K562 (cell line): ENCODE measurements at places on chromosomes 16 and 17.

DNA sequence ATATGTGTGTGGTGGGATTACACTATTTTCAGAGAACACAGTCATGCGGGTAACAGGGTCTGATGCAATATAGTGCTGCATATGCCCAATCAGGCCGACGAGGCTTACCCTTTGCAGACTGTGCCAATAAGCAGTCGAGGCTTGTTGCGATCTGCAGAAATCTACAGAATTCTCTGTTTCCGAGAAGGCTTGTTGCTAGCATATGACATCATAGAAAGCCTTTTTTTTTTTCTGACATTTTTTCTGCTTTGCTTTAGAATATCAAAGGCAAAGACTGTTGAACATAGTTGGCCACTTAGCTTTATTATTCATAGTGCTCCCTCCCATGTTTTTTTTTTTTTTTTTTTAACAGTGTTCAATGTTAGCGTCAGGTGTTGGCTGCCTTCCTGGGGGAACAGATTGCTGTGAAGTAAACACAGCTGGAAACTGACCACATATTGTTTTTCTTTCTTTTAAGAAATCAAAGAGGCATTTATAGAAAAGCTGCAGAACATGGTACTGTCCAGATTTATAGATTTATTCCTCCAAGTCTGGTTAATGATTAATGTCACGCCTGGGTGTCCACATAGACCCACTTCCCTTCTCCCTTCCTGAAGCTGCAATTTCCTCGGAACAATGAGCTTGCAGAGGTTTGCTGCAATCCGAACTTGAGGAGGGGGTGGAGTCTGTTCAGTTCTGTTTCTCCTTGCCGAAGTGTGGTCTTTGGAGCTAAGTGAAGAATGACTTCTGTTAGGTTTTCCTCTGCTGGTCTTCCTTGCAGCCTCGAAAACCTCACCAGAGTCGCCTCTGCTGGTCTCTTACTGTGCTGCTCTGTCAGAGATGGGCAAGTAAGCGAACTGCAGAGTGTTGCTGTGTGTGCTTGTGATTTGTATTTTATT, 87.3 kb downstream of the MAP2K6 start:
- no peak overlapping the region for H3K4me3 ChIP-seq
- no peaks in the 10 kb centered on the region for H3K36me3 ChIP-seq
- H3K4me1 ChIP-seq: no peaks in the 10 kb centered on the region
- no peaks in the 10 kb centered on the region; the same call in 1 of the 2 replicates for H3K27me3 ChIP-seq
- DNase-seq: no peak

- no peak overlapping the region for H3K27ac ChIP-seq
- H3K4me1 ChIP-seq: no peaks in the 10 kb centered on the region
- peaks cover 60% of the 10 kb centered on the region for H3K27me3 ChIP-seq
- no peaks in the 10 kb centered on the region for H3K36me3 ChIP-seq
- no peak overlapping the region for H3K4me3 ChIP-seq
Measured at GRCh38 chr16:49275050-49275730, 6.4 kb downstream of the CBLN1 start.

- no peaks in the 10 kb centered on the region for H3K27me3 ChIP-seq
- H3K4me1 ChIP-seq: peaks cover 4% of the 10 kb centered on the region; the same call in 1 of the 2 replicates
- H3K36me3 ChIP-seq: peaks cover 8% of the 10 kb centered on the region; the same call in 2 of the 3 replicates
- no peak for DNase-seq
Measured at GRCh38 chr16:69618721-69619120, 53.0 kb downstream of the NFAT5 start.

DNA sequence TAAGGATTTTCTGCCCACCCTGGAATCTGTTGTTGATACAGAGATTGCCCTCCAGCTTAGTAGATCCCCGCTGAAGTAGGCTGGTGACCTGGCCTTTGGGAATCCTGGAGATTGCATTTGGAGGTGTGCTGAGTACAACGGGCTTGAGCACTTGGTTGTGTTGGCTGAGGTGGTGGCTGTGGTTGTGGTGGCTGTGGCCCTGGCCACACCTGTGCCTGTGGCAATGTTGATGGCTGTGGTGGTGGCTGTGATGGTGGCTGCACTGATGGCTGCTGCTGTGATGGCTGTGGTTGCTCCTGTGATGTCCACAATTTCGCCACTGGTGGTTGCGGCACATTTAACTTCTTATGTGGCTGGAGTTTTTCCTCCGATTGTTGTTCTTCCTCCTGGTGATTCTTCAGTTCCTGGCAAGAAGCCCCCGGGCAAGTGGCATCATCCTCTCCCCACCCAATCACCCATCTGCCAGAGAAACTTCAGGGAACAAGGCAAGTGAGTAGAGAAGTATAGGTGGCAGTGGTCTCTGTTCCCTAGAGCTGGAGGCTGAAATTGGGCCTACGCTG, 4.2 kb downstream of the CCDC200 start:
- no peaks in the 10 kb centered on the region for H3K4me1 ChIP-seq
- no peak overlapping the region for H3K4me3 ChIP-seq
- no peaks in the 10 kb centered on the region for H3K36me3 ChIP-seq
- 0 out of 2 replicates have a peak, but pooled peaks cover 6% of the 10 kb centered on the region for H3K27me3 ChIP-seq
- DNase-seq: no peak
- no peak overlapping the region for H3K27ac ChIP-seq

DNA sequence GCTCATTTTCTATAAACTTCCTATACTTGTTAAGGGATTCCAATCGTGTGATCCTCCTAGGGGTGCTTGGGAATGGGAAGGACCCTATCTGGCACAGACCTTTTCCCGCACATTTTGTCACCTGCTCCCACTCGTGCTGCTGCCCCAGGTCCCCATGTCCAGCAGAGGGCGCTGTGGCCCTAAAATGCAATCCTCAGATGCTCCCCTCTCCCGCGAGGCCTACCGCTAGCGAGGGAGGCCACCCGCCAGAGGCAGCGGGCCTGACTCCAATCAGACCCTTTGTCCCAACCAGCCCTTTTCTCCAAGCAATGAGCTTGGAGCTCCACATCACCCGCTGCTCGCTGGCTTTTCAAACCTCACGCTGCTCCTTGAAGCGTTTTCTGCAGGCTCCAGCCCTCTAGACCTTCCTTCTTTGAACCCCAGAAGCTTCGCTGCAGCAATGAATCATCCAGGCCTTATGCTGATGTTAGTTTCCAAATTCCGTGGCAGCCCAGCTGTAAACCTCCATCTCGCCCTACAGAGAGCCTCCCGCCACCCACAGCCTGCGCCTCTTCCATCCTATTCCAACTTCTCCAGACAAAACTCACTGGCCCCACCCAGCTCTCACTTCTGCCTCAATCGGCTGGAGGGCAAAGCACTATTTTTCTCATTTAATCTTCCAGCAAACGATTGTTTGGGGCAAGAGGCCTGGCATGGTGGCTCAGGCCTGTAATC, 23.6 kb upstream of the FZD2 start:
- H3K4me3 ChIP-seq: no peak overlapping the region
- H3K36me3 ChIP-seq: no peaks in the 10 kb centered on the region
- no peaks in the 10 kb centered on the region; the same call in 2 of the 3 replicates for H3K27me3 ChIP-seq
- H3K4me1 ChIP-seq: peaks cover 11% of the 10 kb centered on the region; the same call in 1 of the 2 replicates
- peak; percentile 92 for DNase-seq

GRCh38 chr16:88316941-88317612, 65.7 kb upstream of the ZNF469 start:
- H3K36me3 ChIP-seq: no peaks in the 10 kb centered on the region
- H3K27ac ChIP-seq: no peak overlapping the region
- H3K4me3 ChIP-seq: no peak overlapping the region
- DNase-seq: no peak
- peaks cover 53% of the 10 kb centered on the region for H3K4me1 ChIP-seq
- no peaks in the 10 kb centered on the region for H3K27me3 ChIP-seq

DNA sequence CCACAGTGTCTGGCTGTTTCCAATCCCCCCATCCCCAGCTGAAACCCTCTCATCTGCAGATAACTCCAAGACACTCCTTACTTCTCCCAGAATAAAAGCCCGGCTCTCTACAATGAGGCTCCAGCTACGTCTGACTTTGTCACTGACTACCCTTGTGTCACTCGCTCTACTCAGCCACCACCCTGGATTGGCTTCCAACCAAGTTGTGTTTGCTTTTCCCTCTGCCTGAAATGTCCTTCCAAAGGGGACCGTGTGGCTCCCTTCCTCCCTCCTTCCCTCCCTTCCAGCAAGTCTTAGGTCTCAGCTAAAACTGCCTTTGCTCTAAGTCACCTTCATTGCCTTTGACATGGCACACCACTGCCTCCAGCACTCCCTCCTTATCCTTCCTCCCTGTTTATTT, 42.8 kb downstream of the CDH1 start:
- H3K27ac ChIP-seq: no peak overlapping the region
- H3K4me3 ChIP-seq: no peak overlapping the region
- no peaks in the 10 kb centered on the region for H3K27me3 ChIP-seq
- DNase-seq: no peak

- no peaks in the 10 kb centered on the region for H3K27me3 ChIP-seq
- H3K4me1 ChIP-seq: no peaks in the 10 kb centered on the region
- no peak overlapping the region for H3K4me3 ChIP-seq
- no peak for DNase-seq
Measured at GRCh38 chr16:72807245-72807644, 240.7 kb downstream of the ZFHX3 start.

GRCh38 chr16:85158743-85159178, 46.5 kb upstream of the CIBAR2 start:
- H3K4me1 ChIP-seq: peaks cover 32% of the 10 kb centered on the region
- no peaks in the 10 kb centered on the region; the same call in 2 of the 3 replicates for H3K27me3 ChIP-seq
- no peaks in the 10 kb centered on the region for H3K36me3 ChIP-seq
- DNase-seq: no peak

DNA sequence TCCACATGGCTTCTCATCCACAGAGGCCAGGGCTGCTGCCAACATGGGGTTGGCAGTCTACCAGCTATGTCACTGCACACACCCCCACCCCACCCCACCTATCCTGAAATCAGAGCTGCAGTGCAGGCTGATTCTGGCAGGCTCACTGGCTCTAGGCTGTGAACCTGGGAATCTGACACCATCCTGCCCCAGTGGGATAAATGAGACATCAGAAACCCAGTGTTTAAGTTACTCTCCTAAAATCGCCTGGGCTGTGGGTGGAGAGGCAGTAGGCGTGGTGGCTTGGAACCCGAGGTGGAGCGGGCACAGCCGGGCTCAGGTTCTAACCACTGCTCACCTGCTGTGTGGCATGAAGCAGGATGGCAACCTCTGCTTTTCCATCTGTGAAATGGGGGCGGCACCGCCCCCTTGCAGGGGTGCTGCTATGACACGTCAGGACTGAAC, 5.6 kb downstream of the SLC38A8 start:
- no peaks in the 10 kb centered on the region for H3K4me1 ChIP-seq
- DNase-seq: no peak
- no peak overlapping the region for H3K4me3 ChIP-seq
- peaks cover 93% of the 10 kb centered on the region for H3K27me3 ChIP-seq

GRCh38 chr16:80576343-80576912, 35.6 kb downstream of the DYNLRB2 start:
- no peaks in the 10 kb centered on the region for H3K4me1 ChIP-seq
- DNase-seq: no peak
- H3K27me3 ChIP-seq: 0 out of 2 replicates have a peak, but pooled peaks cover 4% of the 10 kb centered on the region
- no peak overlapping the region for H3K4me3 ChIP-seq
- no peaks in the 10 kb centered on the region for H3K36me3 ChIP-seq

- peaks cover 21% of the 10 kb centered on the region for H3K27me3 ChIP-seq
- H3K27ac ChIP-seq: no peak overlapping the region
- H3K4me1 ChIP-seq: peaks cover 6% of the 10 kb centered on the region
- no peak for DNase-seq
Measured at GRCh38 chr17:45357364-45357997, 40.7 kb upstream of the MAP3K14 start.

GRCh38 chr16:77076839-77077238, 114.2 kb upstream of the MON1B start:
- no peak for DNase-seq
- H3K4me3 ChIP-seq: no peak overlapping the region
- H3K27ac ChIP-seq: no peak overlapping the region
- H3K27me3 ChIP-seq: no peaks in the 10 kb centered on the region
- no peaks in the 10 kb centered on the region for H3K4me1 ChIP-seq

DNA sequence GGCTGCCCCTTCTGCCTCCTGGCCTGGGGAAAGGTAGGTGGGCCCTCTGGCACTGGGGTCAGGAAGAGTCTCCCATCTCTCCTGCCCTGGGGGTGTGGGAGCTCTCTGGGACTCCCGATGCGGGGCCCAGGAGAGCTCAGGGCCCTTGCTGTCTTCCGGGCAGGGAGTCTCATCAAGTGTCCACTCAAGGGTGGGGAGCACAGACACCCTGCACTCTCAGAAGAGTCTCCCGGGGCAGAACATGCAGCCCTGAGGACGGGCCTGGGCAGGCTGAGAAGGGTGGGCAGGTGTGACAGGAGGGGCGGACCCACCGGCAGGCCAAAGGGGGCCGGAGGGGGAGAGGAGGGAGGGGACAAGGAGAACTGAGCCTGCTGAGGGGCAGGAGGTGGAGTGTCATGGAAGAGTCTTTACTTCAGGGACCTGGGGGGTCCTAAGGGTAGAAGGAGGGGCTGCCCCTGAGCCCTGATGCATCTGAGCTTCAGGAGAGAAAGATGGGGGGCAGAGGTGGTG, 8.4 kb upstream of the PKMYT1 start:
- DNase-seq: no peak
- H3K4me1 ChIP-seq: peaks cover 54% of the 10 kb centered on the region
- no peaks in the 10 kb centered on the region for H3K36me3 ChIP-seq
- H3K4me3 ChIP-seq: no peak overlapping the region
- no peak overlapping the region for H3K27ac ChIP-seq

- no peaks in the 10 kb centered on the region for H3K36me3 ChIP-seq
- no peak overlapping the region for H3K27ac ChIP-seq
- H3K27me3 ChIP-seq: no peaks in the 10 kb centered on the region
Measured at GRCh38 chr17:46802800-46803199, 15.7 kb downstream of the WNT3 start.

DNA sequence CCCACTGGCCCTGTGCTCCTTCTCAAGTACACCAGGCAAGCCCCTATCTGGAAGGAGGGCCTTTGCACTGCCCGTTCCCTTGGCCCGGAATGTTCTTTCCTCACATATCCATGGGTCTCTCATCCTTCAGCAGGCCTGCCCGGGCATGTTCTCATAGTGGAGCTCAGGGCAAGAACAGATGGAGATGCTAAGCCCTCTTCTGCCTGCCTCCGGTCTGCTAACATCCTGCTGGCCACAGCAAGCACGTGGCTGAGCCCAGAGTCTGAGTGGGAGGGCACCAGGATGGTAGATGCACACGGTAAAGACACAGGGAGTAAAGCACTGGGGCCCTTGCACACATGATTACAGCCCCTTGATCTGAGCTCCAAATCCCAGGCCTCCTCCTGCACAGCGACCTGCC, 19.8 kb upstream of the ANKRD40CL start:
- peaks cover 3% of the 10 kb centered on the region; the same call in 2 of the 3 replicates for H3K4me1 ChIP-seq
- no peak for DNase-seq
- no peak overlapping the region for H3K4me3 ChIP-seq
- no peaks in the 10 kb centered on the region for H3K27me3 ChIP-seq

- H3K4me1 ChIP-seq: no peaks in the 10 kb centered on the region
- H3K4me3 ChIP-seq: no peak overlapping the region
- H3K36me3 ChIP-seq: peaks cover 31% of the 10 kb centered on the region; the same call in 2 of the 3 replicates
- H3K27ac ChIP-seq: no peak overlapping the region
- no peaks in the 10 kb centered on the region for H3K27me3 ChIP-seq
Measured at GRCh38 chr17:64056269-64057005, 36.0 kb upstream of the ICAM2 start.

DNA sequence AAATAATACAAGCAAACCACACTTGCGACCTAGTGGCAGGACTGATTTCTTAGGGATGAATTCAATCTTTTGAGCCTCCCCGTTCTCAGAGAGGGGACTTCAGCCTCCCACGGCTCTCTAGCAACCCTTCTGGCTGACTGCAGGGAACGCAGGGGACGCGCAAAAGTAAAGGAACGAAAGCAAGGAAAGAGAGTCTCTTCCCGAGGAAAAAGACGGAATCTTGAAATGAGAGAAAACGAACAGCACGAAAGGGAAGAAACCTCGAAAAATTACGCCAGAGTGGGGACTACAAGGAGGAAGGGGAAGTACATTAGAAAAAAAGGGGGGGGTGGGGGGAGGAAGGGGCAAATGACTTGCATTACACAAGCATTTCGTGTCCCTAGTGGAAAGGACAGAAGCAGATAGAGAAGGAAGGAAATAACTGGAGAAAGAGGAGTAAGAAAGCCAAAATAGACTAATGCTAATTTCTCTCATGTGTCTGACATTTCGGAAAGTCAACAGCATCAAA, 1.2 kb downstream of the GRB2 start:
- no peaks in the 10 kb centered on the region for H3K27me3 ChIP-seq
- DNase-seq: peak; percentile 71
- peak overlapping the region; percentile 84 for H3K27ac ChIP-seq
- peak overlapping the region; percentile 90 for H3K4me3 ChIP-seq
- H3K36me3 ChIP-seq: peaks cover 12% of the 10 kb centered on the region; the same call in 2 of the 3 replicates
